ENCODE measurements at places on chromosomes 3 and 15.

DNA sequence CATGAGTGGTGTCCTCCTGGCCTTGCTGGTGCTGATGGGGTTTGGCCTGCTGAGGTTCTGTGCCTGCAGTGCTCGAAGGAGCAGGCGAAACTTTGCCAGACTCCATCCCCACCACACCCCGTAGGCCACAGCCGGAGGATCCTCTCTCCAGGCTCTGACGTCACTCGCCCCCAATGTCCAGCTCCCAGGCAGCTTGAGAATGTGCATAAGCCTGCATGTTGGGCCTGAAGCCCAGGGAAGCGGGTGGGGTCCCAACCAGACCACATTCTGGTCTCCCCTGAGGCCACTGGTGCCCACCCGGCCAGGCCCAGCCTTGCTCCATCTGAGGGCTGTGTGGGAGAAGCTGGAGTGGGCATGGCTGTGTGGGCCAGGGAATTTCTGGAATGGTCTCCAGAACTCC is 109.8 kb downstream of the ASB7 start:
- no peak for DNase-seq

- DNase-seq, result no peak
These were observed 730 bp downstream of the SPRED1 start for GRCh38 chr15:38253351-38253781.

DNA sequence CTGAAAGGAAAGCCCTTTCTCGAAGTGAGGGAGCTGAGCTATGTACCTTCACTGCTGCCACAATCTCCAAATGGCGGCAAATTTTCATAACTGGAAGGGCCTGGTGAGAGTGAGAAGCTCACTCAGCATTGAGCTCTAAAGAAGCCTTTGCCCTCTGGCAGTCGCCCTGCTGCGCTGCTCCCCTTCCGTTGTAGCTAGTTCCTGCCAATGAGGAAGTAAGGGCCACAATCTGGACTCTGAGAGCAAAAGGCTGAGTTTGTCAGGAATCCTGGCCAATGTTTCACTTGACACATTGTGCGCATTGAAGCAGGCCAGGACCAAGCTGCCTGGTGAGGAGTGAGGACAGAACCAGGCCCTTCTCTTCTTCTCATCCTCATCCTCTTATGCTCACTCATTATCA is 579.5 kb downstream of the PDCD6IP start:
- DNase-seq, result no peak

DNA sequence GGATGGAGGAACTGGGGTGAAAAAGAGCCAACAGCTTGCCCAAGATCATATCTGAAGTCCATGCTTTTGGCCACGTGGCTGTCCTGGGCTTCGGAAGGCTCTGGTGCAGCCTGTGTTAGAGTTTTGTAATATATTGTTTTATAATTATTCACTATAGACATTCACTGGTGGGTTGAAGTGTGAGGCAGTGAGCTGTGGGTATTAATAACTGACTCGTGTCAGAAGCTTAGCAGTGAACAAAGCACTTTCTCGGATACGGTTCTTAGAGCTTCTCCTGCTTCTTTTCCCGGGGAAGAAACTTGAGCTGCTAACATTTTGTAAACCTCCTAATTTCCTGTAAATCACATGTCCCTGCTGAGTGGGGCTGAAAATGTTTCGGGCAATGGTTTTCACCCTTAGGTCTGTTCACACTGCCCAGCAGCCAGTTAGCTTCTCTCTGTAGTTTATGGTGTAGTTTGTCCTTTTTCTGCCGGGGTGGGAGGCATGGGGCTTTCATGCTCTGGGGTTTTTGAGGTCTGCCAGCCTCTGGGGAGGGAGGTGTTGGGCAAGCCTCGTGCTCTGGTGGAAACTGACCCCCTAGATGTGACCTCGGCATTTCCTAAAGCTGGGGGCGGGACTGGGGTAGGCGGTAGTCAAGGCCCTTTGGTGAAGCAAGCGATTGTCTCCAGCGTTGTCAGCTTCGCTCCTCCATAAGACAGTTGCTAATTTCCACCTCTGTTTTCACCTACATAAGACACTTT is 1.7 kb downstream of the MRAS start:
- no peak for DNase-seq

DNA sequence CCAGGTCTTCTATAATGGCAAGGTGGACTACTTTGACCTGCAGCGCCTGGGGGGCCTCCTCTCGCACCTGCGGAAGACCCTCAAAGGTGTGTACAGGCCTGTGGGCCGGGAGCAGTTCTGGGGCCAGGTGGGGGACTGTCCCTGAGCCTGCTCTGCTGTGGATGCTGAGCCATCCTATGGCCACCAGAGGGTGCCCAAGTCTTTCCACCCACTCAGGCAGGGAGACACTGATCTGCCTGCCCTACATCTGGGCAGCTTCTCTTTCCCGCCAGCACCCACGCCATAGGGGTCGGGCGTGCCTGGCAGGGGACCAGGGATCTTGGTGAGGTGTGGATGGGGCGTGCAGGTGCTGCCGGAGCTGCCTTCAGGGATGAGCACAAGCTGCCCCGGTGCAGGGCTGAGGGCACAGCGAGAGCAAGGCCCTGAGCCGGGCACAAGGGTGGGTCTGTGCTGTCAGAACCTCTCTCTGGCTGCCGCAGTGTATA is 14.1 kb downstream of the RNF123 start:
- no peak for DNase-seq

DNA sequence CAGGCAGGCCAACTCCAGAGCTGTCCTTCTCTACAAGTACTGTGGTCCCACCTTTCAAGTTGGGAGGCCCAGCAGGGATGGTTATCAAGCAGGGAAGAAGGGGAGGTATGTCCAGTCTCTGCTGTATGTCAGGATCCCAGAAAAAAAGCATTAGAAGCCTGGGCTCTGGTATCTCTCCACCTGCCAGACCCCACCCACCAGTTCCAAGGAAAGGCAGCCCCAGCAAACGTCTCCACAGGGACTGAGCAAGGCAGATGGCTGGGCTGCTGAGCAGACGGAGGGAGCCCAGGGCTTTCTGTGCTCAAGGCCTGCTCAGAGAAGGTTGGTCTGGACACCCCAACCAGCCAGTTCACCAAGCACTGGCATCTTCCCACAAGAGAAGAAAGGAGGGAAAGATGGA is 287.8 kb downstream of the XXYLT1 start:
- no peak for DNase-seq

- no peak for DNase-seq
These were observed 104.1 kb downstream of the DUT start for GRCh38 chr15:48435321-48435720.

GRCh38 chr15:64460206-64460723 is at the start of gene ZNF609:
Gene ZNF609 (plus strand): TSS chr15:64460578. CDS start chr15:64499420, 38,842 bp downstream.
- DNase-seq, result no peak

DNA sequence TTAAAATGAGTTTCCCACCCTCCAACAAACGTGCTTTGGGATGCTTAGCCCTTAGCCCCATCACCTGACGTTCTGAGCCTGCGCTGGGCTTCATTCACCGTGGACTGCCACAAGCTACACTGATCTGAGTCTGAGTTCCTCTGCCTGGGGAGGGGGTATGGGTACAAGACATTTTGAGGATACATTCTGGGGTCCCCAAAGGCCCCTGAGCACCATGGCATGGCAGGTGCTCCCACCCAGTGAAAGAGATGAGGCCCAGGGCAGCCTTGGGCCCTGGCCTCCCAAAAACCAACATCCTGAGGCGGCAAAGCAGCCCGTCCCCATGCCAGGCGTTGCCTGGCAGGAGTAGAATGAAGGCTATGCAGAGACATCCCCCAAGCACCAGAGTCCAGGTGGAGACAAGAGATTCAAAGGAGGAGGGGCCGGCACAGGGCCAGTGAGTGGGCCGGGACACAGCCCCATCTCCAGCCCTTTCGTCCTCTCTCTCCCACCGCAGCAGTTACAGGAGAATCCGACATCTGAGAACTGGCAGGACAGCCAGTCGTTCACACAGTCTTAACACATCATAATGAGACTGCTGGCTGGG is 74.5 kb downstream of the VGLL4 start:
- DNase-seq, result no peak

GRCh38 chr15:78574944-78575343 is 9.6 kb downstream of the CHRNA5 start:
- DNase-seq, result no peak

GRCh38 chr15:100114100-100114499 is 227.7 kb downstream of the ADAMTS17 start:
- DNase-seq, result no peak

All from NCI-H1436 treated with DMSO at 0.1 percent for 48 hours (cell line).